Adipose tissue (tissue), 3 donors: ENCODE measurements at places on chromosomes 6 and 20. TPM values are rescaled to one million over a fixed set of nuclear protein-coding genes. Genes with fewer than 3 reads are reported as not detected.

The ZFP57 gene
- polyA plus RNA-seq: not detected

The BPIFB4 gene
- polyA plus RNA-seq: 0.12 TPM

The ARMH2 gene
- polyA plus RNA-seq: not detected

The TMC2 gene
- 0.46 TPM for polyA plus RNA-seq

The BTN1A1 gene
- polyA plus RNA-seq: not detected

The SAYSD1 gene
- polyA plus RNA-seq: 8.2 TPM

The NKX2-4 gene
- not detected for polyA plus RNA-seq

The MEP1A gene
- polyA plus RNA-seq: 0.05 TPM

The ARFGEF3 gene
- 5.3 TPM for polyA plus RNA-seq

The RNF39 gene
- polyA plus RNA-seq: 0.12 TPM

The PRRC2A gene
- 110 TPM for polyA plus RNA-seq

The XKR7 gene
- polyA plus RNA-seq: 0.15 TPM

The GNAS-AS1 gene
- polyA plus RNA-seq: 0.34 TPM

The HLA-DQA2 gene
- polyA plus RNA-seq: not detected

The POU3F2 gene
- polyA plus RNA-seq: not detected

The POPDC3 gene
- 0.68 TPM for polyA plus RNA-seq

The CGA gene
- not detected for polyA plus RNA-seq

The GMPR gene
- 5.2 TPM for polyA plus RNA-seq

The ALDH5A1 gene
- polyA plus RNA-seq: 3.4 TPM

The PIM1 gene
- polyA plus RNA-seq: 24.7 TPM

The CDH4 gene
- 0.11 TPM for polyA plus RNA-seq

The NR2E1 gene
- polyA plus RNA-seq: not detected

The OR2H2 gene
- not detected for polyA plus RNA-seq

The KIF13A gene
- 26.8 TPM for polyA plus RNA-seq
